ENCODE measurements at places on chromosomes 7 and 10.

- DNase-seq, result no peak
Observed at GRCh38 chr7:110607050-110607857, 483.7 kb upstream of the LRRN3 start.

DNA sequence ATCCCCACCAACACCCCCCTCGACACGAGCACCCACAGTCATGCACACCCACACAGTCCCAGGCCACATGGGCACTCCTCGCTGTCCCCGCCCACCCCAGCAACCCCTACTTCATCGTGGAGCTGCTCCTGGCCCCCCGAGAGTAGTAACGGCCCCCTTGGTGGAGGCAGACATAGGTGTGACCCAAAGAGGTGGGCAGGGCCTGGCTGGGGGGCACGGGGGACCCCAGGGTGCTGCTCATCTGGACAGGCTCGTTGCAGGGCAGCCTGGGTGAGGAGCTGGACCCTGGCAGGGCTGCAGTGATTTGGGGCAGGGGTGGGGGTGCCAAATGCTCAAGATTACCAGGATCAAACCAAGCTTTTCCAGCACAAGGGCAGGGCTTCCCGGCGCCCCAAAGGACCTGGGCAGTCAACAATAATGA lies 42.4 kb upstream of the ZMIZ1 start:
- DNase-seq, result no peak

GRCh38 chr7:77855371-77856083 lies 57.0 kb downstream of the PHTF2 start:
- DNase-seq, result peak; percentile 5

DNA sequence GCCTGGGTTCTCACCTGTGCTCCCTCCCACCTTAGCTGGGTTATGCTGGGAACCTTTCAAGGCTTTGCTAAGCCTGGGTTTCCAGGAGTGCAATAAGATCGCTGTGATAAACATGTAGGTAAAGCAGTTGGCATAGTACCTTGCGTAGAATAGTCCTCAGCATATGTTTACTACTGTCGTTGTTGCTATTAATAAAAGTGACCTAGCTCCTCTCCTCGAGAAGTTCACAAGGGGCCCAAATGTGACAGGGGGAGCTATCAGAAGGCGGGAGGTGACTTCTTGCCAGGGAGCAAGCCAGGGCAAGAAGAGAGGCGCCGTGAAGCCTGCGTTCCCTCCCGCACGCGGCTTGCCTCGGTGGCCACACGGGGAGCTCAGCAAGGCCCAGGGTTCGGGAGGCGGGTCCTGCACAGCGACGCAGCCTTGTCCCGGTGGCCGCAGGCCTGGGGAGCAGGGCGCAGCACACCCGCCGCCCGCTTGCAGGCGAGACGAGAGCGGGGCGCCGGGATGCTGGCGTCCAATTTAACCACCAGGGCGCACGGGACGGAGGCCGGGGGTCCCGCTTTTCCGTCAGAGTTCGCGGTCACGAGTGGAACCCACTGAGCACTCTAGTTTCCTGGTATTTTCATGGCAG lies 106.2 kb downstream of the SNX10 start:
- peak; percentile 53 for DNase-seq

GRCh38 chr7:45259966-45260646 lies 102.5 kb downstream of the RAMP3 start:
- peak; percentile 77 for DNase-seq

- DNase-seq, result no peak
Observed at GRCh38 chr10:122854648-122855047, 9.0 kb upstream of the CUZD1 start.

- DNase-seq, result no peak
Observed at GRCh38 chr10:96622013-96622787, 35.4 kb upstream of the TM9SF3 start.

- no peak for DNase-seq
Observed at GRCh38 chr7:158030071-158030470, 557.6 kb downstream of the PTPRN2 start.

DNA sequence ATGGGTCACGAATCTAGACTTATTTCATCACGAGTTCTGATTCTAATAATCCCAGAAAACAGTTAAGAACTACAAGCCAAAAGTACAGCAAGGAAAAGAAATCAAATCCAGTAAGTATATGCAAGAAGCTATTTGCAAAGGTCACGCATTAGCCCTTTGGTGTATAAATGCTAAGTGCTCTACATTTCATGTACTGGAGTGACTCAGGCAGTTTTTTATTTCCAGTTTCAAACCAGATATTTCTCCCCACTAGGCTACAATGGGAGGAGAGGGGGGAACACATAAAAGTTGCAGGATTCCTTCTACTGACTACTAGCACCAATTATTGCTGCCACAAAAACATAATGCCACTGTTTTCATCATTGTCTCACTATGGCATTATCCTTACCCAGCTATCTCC lies 148.0 kb downstream of the NRCAM start:
- DNase-seq, result no peak

DNA sequence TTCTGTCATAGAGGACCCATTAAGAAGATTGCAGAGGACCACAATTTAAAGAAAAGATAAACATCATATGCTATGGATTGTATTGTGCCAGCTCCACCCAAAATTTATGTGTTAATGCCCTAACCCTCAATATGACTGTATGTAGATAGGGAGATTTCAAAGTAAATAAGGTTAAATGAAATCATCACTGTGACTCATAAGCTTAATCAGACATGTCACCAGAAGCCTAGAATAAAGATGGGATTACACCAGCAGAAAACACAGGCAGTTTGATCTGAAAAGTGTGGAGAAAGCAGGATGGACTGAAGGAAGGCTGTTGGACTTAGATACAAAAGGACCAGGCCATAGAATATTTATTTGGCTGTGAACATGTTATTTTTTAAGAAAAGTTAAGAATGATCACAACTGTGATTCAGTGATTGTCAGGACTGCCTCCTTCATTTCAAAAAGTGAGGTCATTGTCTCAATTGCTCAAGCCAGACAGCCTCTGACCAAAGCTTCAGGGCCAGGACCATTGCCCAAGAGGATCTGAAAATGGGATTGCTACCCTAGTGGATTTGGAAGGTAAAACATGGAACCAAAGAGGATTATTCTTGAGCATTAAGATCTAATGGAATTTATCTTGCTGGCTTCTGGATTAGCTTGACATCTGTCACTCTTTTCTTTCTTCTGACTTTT lies 270.8 kb upstream of the POM121L12 start:
- no peak for DNase-seq

- no peak for DNase-seq
Observed at GRCh38 chr10:92530891-92531535, 42.9 kb downstream of the IDE start.

All from cerebellum (tissue), 4 donors.